Stimulated activated CD8-positive, alpha-beta memory T cell treated with anti-CD3 and anti-CD28 coated beads, Interleukin-2, amount 100 ng/mL, for 1 hour (primary cell): ENCODE measurements at places on chromosomes 3 and 15.

DNA sequence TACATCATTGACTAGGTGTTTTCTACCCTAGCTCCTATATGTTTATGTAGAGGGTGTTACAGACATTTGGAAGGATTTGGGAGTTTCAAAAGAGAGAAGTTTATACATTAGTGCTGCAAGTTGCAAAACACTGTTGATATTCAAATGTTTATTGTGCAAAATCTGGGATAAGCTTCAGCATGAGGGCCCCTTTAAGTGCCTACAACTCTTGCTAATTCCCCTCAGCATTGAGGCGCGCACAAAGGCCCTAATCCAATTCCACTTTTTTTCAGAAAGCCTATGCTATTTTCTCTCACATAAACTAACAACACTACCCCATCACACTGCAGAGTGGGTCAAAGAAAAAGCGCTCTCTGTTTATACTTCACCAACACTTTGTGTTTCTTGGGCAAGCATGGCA is 208.0 kb downstream of the NR2F2 start:
- DNase-seq, result no peak

DNA sequence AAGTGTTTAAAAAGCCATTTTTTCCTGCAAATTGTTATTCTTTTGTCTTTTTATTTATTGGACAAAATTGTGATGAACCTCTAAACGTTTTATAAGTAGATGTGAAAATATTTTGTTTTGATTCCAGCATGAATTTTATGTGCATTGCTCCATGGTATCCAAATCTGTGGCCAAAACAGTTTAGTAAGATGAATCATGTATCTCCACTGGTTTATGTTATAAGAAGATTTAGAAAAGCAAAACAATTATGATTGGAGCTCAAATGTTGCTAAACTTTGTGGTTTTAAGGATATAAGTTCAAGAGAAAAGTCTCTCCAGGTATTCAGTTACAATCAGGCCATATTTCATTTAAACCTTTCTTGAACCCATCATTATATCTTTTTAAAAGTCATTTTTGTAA is 80.9 kb downstream of the NECTIN3 start:
- no peak for DNase-seq

- DNase-seq, result no peak
These were observed 19.0 kb upstream of the CHCHD6 start for GRCh38 chr3:126685021-126685420.

GRCh38 chr15:76062286-76062685 is 2.5 kb downstream of the TMEM266 start:
- DNase-seq, result no peak

- no peak for DNase-seq
These were observed 34.1 kb upstream of the HACD2 start for GRCh38 chr3:123618768-123619484.

- DNase-seq, result no peak
These were observed 263.8 kb downstream of the TBC1D5 start for GRCh38 chr3:17478673-17479072.

DNA sequence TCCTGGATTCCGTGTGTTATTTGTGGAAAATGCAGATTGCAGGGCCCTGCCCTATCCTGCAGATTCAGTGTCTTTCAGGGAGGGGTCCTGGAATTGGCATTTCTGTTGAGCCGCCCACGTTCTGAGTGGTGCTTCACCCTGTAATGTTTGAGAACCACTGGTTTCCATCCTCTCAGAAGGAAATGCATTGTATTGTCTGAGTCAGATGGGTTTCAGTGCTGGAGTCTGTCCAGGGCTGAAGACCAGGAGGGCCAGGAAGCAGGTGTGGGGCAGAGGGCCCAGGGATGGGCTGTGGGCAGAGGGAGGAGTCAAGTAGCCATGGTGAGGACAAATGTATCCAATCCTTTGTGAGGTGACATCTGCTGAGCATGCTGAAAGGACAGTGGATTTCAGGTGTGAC is 123.8 kb downstream of the SV2B start:
- DNase-seq, result no peak

- no peak for DNase-seq
These were observed 88.7 kb downstream of the ARNT2 start for GRCh38 chr15:80492874-80493273.
